ENCODE measurements at places on chromosomes 2 and 18.

GRCh38 chr18:78418379-78418778, 561.2 kb upstream of the SALL3 start:
- DNase-seq = no peak

GRCh38 chr2:147689220-147689909, 155.5 kb upstream of the ACVR2A start:
- no peak for DNase-seq

GRCh38 chr2:221042926-221043325, 529.2 kb downstream of the EPHA4 start:
- DNase-seq = no peak

- no peak for DNase-seq
These were observed 414.9 kb downstream of the SATB2 start for GRCh38 chr2:199042660-199043379.

DNA sequence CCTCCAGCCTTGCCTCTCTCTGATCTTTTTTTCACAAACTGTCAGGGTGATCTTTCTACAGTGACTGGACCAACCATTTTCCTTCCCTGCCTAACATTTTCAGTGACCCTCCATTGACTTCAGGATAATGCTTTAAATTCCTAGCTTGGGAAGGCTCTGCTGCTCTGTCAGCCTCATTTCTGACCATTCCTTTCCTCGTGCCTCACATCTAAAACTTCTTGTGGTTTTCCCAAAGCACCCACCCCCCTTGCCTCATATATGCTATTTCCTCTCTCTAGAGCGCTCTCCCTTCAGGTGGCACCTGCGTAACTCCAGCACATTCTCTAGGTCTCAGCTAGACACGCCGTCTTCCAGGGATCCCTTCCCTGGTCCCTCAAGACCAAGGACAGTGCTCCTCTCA, 37.2 kb downstream of the DRC1 start:
- DNase-seq = no peak

DNA sequence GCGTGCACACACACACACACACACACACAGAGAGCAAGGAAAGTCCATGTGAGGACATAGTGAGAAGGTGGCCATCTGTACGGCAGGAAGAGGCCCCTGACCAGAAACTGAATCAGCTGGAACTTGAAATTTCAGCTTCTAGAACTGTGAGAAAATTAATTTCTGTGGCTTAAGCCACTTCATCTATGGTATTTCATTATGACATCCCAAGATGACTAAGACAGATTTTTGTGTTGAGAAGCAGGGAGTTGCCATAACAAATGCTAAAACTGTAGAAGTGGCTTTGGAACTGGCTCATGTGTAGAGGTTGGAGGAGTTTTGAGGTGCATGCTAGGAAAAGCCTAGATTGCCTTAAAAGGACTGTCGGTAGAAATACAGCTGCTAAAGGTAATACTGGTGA, 63.4 kb upstream of the ZBTB7C start:
- no peak for DNase-seq

DNA sequence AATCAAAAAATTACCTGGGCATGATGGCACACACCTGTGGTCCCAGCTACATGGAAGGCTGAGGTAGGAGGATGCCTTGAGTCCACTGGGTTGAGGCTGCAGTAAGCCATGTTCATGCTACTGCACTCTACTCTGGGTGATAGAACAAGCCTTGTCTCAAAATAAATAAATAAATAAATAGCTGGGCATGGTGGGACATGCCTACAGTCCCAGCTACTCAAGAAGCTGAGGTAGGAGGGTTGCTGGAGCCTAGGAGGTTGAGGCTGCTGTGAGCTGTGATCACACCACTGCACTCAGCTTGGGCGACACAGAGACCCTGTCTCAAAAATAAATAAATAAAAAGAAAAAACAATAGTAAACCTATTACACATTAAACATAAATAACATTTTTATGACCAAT, 3.0 kb downstream of the AP1S3 start:
- no peak for DNase-seq

- no peak for DNase-seq
These were observed 198.7 kb downstream of the LTBP1 start for GRCh38 chr2:33145459-33145858.

GRCh38 chr2:208222351-208222750, 32.5 kb downstream of the IDH1 start:
- no peak for DNase-seq

DNA sequence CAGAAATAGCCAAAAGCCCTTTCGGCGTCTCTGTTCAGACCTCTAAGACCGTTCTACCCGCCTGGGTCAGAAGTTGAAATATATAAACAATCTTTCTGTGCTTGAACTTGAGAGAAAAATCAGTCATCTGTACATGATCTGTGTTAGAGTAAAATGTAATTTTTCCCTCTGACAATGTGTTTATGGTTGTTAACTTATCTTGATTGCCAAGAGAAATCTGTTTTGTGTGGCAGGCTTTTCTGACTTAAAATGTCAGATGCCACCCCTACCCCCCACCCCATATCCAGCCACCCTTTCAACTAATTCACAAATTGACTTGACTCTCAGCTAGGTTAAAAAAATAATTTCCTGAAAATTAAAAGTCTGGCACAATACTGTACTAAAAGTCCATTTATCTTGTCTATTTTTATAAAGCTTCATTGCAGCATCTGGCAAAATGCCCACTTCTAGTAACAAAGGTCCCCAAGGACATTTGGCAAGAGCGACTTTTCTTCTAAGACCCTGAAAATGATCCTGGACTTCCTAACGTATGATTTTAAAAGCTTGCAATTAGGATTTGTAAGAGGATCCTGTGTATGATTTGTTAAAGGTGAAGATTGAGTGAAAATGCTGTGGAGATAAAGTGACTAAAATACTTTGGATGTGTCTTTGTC, 304.2 kb downstream of the EPHA4 start:
- no peak for DNase-seq

Data from T follicular helper cell (primary cell).